ENCODE measurements at places on chromosomes 12 and 14.

GRCh38 chr12:20436316-20436715 lies 68.0 kb downstream of the PDE3A start:
- no peak for DNase-seq

DNA sequence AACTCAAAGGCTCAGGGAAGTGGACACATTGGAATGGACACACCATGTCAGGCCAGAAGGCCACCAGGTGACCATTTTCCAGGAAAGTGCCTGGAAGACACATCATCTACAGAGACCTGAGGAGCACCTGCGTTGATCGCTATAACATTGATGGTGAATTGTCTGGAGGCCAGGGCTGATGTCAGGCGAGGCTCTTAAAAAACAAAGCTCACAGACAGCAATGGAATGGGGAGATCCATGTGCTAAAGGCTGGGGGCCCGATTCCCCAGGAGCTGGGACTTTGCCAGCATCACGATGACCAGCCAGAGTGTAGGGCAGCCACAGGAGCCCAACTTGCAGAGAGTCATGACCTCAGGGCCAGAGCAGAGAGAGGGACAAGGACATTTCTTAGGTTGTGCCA lies 30.3 kb downstream of the DIO3 start:
- DNase-seq = no peak

DNA sequence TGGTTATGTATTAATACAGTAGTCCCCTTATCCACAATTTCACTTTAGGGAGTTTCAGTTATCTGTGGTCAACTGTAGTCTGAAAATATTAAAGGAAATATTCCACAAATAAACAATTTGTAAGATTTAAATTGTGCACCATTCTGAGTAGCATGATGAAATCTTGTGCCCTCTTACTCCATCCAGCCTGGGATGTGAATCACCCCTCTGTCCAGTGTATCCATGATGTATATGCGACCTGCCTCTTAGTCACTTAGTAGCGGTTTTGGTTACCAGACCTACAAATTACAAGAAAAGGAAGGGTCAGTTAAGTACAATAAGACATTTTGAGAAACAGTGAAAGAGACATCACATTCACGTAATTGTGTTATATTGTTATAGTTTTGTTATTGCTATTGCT lies 39.9 kb upstream of the MDGA2 start:
- DNase-seq = no peak

GRCh38 chr12:43284486-43285158 lies 267.4 kb downstream of the ADAMTS20 start:
- no peak for DNase-seq

GRCh38 chr14:63656194-63656593 lies 14.5 kb upstream of the WDR89 start:
- no peak for DNase-seq

GRCh38 chr12:131564845-131565244 lies 146.0 kb upstream of the SFSWAP start:
- DNase-seq = no peak

- no peak for DNase-seq
Observed at GRCh38 chr12:110271015-110271414, 10.0 kb upstream of the ATP2A2 start.

GRCh38 chr12:43884683-43885410 lies 49.0 kb downstream of the TMEM117 start:
- DNase-seq = no peak

- no peak for DNase-seq
Observed at GRCh38 chr12:115949675-115950074, 327.8 kb downstream of the MED13L start.

- no peak for DNase-seq
Observed at GRCh38 chr12:53972152-53972702, 699 bp upstream of the HOXC11 start.

- DNase-seq = peak; percentile 27
Observed at GRCh38 chr12:1920436-1920835, 2.0 kb upstream of the CACNA2D4 start.

DNA sequence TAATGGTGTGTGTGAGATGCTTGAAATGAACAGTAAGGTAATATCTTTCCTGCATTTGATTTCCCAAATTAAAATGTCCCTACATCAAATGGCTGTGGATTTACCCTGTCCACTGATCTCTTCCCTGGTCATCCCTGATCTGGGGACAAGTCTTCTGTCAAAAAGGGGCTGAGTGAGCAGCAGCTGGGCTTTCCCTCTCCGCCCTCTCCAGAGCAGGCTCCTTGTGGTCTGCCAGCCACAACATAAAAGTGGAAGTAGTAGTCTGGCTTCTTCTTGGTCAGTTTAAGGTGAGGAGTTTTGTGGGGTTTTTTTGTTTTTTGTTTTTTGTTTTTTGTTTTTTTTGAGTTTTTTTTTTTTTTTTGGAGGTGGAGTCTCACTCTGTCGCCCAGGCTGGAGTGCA lies 25.2 kb upstream of the PLXNC1 start:
- no peak for DNase-seq

DNA sequence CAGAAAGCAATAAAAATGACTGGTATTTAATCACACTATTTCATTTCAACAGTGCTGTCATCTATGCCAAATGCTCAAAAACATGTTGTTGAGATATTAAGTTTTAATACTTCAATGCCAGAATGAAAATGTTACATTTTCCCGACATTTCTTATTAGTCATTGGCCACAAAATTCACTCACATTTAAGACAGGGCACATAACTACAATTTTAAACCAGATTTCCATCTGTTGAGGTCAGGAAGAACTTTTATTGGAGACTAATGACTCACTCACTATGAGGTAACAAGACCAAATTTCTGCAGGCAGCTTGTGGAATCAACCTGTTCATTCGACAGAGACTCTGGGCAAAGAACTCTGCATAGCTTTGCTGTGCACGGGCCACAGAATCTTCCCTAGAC lies 36.8 kb downstream of the PPTC7 start:
- no peak for DNase-seq

GRCh38 chr12:113907446-113908180 lies 58.5 kb downstream of the RBM19 start:
- DNase-seq = no peak

GRCh38 chr12:99454539-99455172 lies 192.9 kb upstream of the GARIN6 start:
- no peak for DNase-seq

- DNase-seq = no peak
Observed at GRCh38 chr14:87547536-87547935, 445.4 kb downstream of the GALC start.

DNA sequence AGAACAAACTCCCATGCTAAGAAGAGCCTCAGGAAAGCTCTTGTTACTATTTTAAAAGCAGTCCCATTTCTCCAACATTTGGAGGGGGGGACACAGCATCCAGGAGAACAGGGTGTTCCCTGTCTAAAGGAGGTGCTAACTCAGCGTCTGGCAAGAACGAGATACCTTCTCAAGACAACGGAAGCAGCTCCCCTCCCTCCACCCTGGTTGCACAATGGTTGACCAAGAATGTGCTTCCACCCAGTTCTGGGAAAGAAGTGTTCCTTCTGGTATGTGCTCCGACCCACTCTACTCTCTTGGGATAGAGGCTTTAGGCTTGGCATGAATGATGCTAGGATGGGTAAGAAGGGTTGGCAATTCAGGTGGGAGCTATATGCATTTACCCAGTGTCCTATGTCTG lies 1.5 kb upstream of the KRT6A start:
- DNase-seq = no peak

- DNase-seq = no peak
Observed at GRCh38 chr14:41385797-41386196, 220.9 kb upstream of the LRFN5 start.

DNA sequence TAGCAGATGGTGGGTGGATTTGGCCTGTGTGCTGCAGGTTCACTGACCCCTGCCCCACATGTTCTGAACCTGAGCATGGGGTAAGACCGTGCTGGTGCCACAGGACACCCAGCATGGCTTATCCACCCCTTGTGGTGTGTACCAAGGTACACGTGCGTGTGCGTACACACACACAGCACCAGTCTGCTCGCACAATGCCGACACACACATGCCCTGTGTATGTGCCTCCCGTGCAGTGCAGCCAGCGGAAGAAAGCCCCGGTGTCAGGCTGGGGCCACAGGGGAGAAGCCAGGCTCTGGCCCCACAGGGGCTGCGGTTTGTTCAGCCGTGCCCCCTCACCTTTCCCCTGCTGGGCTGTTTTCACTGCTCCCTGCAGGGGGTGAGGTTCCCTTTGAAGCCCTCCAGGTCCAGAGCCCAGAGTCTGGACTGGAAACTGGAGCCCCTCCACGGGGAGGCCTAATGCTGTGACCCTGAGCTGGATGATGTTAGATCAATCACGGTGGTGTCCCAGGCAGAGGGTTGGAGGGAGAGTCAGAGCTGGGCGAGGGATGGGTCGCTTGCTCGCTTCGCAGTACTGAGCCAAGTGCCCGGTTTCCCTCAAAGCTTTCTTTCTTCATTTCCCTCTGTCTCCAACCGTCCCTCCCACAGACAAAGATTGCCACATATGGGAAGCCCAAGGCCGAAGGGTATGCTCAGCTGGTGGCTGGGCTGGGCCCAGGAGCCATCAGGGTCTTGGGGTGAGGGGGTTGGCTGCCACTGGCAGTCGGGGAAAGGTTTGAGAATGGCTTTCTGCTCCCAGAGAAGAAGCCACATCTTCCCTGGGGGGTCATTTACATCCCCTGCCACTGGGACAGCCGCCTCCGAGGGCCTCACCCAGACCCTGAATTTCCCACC lies 6.2 kb downstream of the DTX1 start:
- DNase-seq = no peak

- DNase-seq = no peak
Observed at GRCh38 chr14:105200074-105200473, 19.0 kb upstream of the NUDT14 start.

GRCh38 chr14:47935332-47935731 lies 259.9 kb upstream of the MDGA2 start:
- DNase-seq = no peak

GRCh38 chr12:53532524-53533445 lies 25.5 kb upstream of the NPFF start:
- DNase-seq = no peak

DNA sequence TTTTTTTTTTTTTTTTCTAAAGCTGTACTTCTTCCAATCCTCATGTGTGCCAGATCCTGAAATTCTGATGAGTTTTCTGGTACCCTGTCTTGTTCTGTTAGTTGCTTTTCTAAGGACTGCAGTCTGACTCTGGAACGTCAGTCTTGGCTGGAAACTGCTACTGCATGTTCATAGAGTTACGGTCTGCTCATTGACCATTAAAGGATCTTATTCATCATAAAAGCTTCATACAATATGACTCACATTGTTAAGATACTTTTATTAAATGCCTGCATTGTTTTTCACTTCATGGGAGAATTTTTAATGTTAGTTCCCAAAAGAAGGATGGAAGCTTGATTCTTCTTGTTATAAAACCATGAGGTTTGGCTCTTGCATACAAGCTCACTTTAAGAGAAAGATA lies 233.6 kb downstream of the SYT10 start:
- no peak for DNase-seq

GRCh38 chr12:19819231-19819630 lies 379.9 kb downstream of the AEBP2 start:
- DNase-seq = no peak

DNA sequence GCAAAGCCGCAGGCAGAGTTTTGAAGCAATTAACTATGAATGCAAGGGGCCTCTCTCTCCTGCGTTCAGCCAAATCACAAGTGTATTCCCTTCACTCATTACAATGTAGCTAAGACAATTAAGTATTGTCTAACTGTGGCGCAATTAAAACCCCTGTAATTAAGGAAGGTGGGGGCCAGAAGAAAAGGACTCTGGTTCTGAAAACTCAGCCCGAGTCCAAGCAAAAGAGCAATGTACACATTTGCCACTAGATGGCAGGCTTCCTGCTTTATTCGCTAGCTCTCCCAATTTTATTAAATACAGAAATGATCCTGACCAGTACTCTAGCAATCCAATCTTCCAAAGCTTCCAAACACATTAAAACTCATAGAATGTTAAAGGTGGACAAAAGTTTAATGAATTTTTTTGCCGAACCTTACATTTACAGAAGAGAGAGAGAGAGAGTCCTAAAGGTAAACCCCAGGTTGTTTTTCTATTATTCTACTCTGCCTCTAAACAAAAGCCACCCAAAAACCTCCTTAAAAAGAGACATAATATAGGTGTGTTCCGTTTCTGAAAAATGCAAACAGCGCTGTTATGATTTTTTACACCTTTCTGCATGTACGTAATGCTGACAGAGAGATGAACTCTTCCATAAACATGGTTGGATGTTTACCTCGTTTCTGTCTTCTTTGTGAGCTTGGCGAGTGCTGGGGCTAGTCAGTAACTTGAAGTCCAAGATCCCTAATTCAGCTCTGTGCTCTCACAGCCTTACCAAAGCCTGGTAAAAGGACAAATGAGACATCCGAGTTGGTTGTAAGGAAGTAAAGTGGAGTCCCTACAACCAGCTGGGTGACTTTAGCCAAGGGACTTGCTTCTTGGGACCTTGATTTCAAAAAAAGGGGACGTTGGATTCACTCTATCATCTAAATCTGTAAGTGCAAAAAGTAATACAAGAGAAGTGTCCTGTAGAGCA lies 50.9 kb upstream of the VASH1 start:
- peak; percentile 46 for DNase-seq

DNA sequence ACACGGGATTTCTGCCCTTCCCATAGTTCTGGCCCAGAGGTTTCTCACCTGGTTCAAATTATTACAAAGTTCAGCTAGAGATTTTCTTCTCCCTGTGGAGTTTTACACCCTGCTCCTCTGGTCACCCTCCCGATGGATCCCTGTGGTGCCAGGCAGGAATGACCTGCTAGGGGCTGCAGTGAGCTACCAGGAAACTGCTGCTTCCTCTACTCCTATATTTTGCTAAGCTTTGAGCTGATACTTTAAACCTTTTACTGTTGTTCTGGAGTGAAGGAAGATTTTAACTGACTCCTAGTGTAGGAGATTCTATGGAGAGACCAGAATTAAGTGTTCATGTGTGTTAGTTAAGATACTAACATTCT lies 30.4 kb upstream of the LRIG3 start:
- no peak for DNase-seq

GRCh38 chr12:12836571-12836970 lies 23.4 kb downstream of the DDX47 start:
- no peak for DNase-seq

DNA sequence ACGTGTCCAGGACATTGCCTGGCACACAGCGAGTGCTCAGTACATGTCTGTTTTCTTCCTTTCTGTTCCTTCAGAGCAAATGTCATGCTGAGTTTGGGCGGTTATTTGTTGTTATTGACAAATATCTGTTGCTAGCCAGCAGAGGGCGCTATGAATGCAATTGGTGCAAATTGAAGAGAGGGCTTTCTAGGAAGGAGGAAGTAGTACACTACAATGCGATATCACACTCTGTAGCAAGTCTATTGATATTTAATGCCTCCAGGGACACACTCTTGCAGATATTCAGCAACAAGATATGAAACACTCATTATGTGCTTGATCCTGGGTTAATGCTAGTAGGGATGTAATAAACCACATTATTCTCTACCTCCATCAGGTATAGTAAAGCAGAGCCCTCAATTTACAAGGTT lies 267.3 kb upstream of the SRRM4 start:
- DNase-seq = peak; percentile 40

DNA sequence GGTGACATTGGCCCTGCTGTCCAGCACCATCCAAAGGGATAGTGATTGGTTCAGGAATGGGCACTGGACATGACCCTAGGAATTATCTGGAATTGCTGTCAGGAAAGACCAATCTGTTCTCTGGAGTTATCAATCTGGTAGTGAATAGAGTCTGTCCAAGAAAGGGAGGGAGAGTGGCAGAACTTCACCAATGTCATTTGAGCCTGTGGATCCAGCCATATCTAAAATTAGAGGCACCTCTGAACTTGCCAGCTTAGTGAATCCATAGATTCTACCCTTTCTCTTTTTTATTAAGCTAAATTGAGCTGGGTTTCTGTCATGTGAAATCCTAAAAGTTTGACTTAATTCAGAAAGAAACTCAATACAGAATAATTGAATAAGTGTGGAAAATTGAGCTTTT lies 93.9 kb downstream of the NKX2-1 start:
- no peak for DNase-seq
